ENCODE measurements at places on chromosomes 7 and 10. TPM values are rescaled to one million over a fixed set of nuclear protein-coding genes. Genes with fewer than 3 reads are reported as not detected.

ADAM12 gene
- total RNA-seq, result 0.80 TPM

CCL24 gene
- 2.7 TPM for total RNA-seq

TMEM26 gene
- not detected for total RNA-seq

EPHB6 gene
- 233 TPM for total RNA-seq

GJC3 gene
- 2.5 TPM for total RNA-seq
